ENCODE measurements at places on chromosomes 13 and 19. TPM values are rescaled to one million over a fixed set of nuclear protein-coding genes. Genes with fewer than 3 reads are reported as not detected.

The CASP14 gene
- total RNA-seq: not detected

The VSTM1 gene
- total RNA-seq: not detected

The CDX2 gene
- total RNA-seq: not detected

The SCEL gene
- not detected for total RNA-seq

The MCF2L gene
- total RNA-seq: 59.2 TPM

The TMPRSS9 gene
- not detected for total RNA-seq

The ETV2 gene
- not detected for total RNA-seq

The LGI4 gene
- 0.81 TPM for total RNA-seq

The KLK15 gene
- not detected for total RNA-seq

The GNA15 gene
- total RNA-seq: not detected

The ANGPTL4 gene
- 1.9 TPM for total RNA-seq

The DNAAF3 gene
- total RNA-seq: 12.0 TPM

The CEACAM18 gene
- total RNA-seq: not detected

The ZNF66 gene
- 29.5 TPM for total RNA-seq

The NKPD1 gene
- total RNA-seq: 0.02 TPM

The RNF225 gene
- total RNA-seq: not detected

The PRTN3 gene
- not detected for total RNA-seq

The ZNF536 gene
- total RNA-seq: 0.84 TPM

The RAB4B gene
- total RNA-seq: 12.9 TPM

GRCh38 chr13:36059321-36059720, 71.9 kb downstream of the DCLK1 start:
- H3K4me1 ChIP-seq: no peaks in the 10 kb centered on the region
- no peak overlapping the region for H3K4me3 ChIP-seq
- H3K27me3 ChIP-seq: no peaks in the 10 kb centered on the region
- H3K36me3 ChIP-seq: no peaks in the 10 kb centered on the region

DNA sequence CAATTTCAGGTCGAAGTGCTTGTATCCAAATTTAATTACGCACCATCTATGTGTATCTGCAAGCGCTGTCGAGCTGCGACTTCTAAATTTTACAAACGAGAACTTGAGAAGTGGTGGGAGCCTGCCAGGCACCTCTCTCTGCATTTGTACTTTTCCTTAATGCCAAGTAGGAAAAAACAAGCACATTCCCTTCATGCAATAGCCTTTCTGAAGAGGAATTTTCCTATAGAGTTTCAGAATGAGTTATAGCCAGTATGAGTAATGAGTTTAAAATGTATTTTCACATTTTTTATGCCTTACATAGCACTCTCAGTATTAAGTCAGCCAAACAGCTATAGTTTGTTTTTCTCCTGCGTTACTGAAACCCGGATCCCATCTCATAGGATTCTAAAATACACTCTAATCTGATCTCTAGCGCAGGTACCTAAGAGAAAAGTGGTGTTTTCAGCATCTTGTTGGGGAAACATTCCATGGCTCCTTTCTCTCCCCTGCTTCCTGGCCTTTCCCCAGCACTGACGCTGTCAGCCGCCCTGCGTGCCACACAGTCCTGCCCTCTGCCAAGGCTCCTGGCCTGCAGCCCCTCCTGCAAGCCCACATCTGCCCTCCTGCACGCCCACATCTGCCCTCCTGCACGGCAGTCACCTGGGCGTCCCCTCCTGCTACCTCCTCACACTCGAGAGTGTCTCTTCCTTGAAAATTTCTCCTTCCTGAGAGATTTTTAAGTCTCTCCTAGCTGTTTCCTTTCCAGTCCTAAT, 526.9 kb downstream of the MYO16 start:
- no peaks in the 10 kb centered on the region for H3K36me3 ChIP-seq
- H3K4me3 ChIP-seq: no peak overlapping the region
- H3K27me3 ChIP-seq: no peaks in the 10 kb centered on the region
- peaks cover 26% of the 10 kb centered on the region for H3K4me1 ChIP-seq
- DNase-seq: no peak

DNA sequence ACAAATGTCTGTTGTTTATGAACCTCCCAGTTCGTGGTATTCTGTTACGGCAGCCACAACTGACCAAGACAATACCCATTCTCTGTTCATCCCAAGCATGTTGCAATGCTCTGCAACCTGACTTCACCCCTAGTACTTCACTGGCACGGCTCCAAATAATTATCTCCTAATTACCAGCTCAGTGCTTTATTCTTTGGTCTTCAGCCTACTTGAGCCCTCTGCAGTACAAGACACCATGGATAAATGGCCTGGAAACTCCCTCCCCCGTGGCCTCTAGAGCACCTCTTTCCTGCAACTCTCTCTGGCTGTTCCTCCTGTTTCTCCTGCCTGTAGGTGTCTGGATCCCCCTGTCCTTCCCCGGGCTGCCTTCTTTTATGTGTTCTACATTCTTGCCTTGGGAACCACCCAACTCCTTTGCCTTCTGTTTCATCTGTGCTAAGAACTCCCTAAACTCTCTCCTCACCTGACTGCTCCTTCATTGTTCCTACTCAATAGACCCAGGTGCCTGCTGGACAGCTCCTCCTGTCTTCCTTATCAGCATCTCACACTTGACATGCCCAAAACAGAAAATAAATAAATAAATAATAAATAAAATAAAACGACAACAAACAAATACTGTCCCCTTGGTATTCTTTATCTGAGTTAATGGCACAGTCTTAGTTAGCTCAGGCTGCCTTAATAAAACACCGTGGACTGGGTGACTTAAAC, 200.4 kb upstream of the IPO5 start:
- no peaks in the 10 kb centered on the region for H3K27me3 ChIP-seq
- no peaks in the 10 kb centered on the region for H3K36me3 ChIP-seq
- H3K27ac ChIP-seq: no peak overlapping the region

- H3K4me1 ChIP-seq: peaks cover 12% of the 10 kb centered on the region
- H3K4me3 ChIP-seq: no peak overlapping the region
- H3K36me3 ChIP-seq: no peaks in the 10 kb centered on the region
These were observed 251.5 kb downstream of the ABCC4 start for GRCh38 chr13:95049772-95050171.

DNA sequence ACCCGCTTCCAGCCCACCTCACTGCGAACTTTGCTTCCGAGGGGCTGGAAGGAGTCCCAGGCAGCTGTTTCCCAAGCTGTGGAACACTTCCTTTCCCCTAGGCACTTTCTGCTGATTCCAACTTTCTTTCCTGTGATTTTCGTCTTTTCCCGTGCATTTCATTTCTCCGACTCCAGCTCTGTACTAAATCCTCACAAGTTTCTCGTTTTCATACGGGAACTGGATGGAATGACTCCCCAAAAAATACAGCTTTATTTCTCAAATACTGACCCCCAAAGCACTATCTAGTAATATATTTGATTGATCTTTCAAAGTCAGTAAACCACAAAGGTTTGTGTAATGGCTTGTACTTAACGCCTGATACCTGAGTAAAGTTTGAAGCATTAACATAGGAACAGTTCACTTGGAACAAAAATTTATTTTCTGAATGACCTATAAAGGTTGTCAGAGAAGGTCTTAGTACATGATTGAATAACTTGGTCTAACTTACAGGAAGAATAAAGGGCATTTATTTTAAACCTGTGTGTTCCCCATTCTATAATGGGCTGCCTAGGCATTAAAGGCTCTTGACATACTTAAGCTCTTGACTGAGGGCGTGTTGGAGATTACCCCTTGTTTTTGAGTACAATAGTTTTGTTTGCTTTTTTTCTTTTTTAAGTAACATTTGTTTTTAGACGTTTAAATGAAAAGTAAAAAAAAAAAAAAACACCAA, 1.3 kb upstream of the PCDH9 start:
- peaks cover 36% of the 10 kb centered on the region for H3K27me3 ChIP-seq
- peak; percentile 43 for DNase-seq
- H3K4me1 ChIP-seq: peaks cover 19% of the 10 kb centered on the region
- H3K4me3 ChIP-seq: peak overlapping the region; percentile 56
- H3K36me3 ChIP-seq: no peaks in the 10 kb centered on the region

DNA sequence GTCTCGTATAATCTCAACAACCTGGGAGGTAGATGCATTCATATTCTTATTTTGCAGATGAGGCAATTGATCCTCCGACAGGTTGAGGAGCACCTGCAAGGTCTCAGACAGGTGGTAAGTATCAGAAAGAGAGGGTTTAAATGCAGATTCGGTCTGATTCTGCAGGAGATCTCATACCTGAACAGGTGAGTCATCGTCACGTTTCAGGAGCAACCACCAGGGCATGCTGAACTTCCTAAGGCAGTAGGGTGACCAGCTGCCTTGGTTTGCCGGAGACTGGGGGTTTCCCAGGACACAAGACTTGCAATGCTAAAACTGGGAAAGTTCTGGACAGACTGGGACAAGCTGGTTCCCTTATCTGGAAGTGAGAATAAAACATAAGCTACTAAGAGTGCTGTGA, 68.8 kb upstream of the TSHZ3 start:
- DNase-seq: no peak
- H3K27ac ChIP-seq: no peak overlapping the region
- H3K4me1 ChIP-seq: peaks cover 28% of the 10 kb centered on the region
- no peaks in the 10 kb centered on the region for H3K36me3 ChIP-seq
- H3K4me3 ChIP-seq: no peak overlapping the region

GRCh38 chr13:46097015-46097414, 7.8 kb downstream of the CPB2 start:
- H3K27me3 ChIP-seq: no peaks in the 10 kb centered on the region
- DNase-seq: no peak
- H3K4me3 ChIP-seq: no peak overlapping the region
- no peaks in the 10 kb centered on the region for H3K36me3 ChIP-seq
- H3K27ac ChIP-seq: no peak overlapping the region
- H3K4me1 ChIP-seq: no peaks in the 10 kb centered on the region

- no peak overlapping the region for H3K4me3 ChIP-seq
- no peaks in the 10 kb centered on the region for H3K36me3 ChIP-seq
- no peak overlapping the region for H3K27ac ChIP-seq
- H3K27me3 ChIP-seq: no peaks in the 10 kb centered on the region
These were observed 521.5 kb upstream of the SPRY2 start for GRCh38 chr13:80862456-80862855.

GRCh38 chr19:49574206-49574755, 6.1 kb downstream of the NOSIP start:
- H3K4me3 ChIP-seq: no peak overlapping the region
- H3K27me3 ChIP-seq: no peaks in the 10 kb centered on the region

- no peak overlapping the region for H3K4me3 ChIP-seq
- H3K27ac ChIP-seq: no peak overlapping the region
- peak; percentile 74 for DNase-seq
These were observed 26.5 kb upstream of the LSM14A start for GRCh38 chr19:34145741-34146202.

GRCh38 chr13:95182570-95183265, 118.5 kb downstream of the ABCC4 start:
- no peaks in the 10 kb centered on the region for H3K27me3 ChIP-seq
- no peak overlapping the region for H3K4me3 ChIP-seq
- DNase-seq: no peak
- peaks cover 11% of the 10 kb centered on the region for H3K4me1 ChIP-seq

DNA sequence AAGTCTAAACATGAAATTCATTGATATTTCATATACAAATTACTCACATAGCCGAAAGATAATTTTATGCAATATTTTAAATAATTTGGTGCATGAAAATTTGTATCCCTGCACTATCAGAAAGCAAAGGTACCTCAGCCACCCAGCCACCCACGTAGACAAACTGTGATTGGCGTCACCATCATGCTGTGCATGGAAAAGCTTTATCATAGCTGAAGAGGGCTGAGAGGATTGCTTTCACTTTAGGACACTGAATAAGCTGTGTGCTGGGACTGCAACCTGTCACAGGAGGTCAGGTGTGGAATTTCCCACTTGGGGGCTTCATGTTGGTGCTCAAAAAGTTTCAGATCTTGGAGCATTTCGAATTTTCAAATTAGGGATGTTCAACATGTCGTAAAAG, 96.3 kb downstream of the MYCBP2 start:
- H3K36me3 ChIP-seq: no peaks in the 10 kb centered on the region
- no peak for DNase-seq
- no peak overlapping the region for H3K27ac ChIP-seq
- H3K4me1 ChIP-seq: no peaks in the 10 kb centered on the region
- no peaks in the 10 kb centered on the region for H3K27me3 ChIP-seq

- no peaks in the 10 kb centered on the region for H3K4me1 ChIP-seq
- no peaks in the 10 kb centered on the region for H3K27me3 ChIP-seq
- peak; percentile 87 for DNase-seq
- no peak overlapping the region for H3K4me3 ChIP-seq
These were observed 19.2 kb downstream of the GPX4 start for GRCh38 chr19:1122972-1123363.

DNA sequence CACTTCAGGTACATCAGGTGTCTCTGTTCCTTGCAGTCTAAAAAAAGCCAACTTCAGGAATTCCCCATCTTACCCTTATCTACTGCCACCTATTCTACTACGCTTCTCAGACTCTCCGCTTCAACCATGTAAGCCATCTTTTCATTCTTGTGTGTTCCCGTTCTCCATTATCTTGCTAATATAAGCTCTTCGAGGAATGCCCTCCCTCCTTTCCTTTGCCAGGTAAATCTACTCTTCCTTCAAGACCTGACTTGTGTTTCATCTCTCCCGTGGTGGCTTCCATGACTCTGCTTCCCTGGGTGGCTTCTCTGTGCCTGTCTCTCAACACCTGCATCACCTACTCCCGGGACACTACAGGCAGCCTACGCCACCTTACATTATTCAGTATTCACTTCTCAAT, 42.3 kb upstream of the MEDAG start:
- peak overlapping the region; percentile 3 for H3K4me3 ChIP-seq
- peaks cover 23% of the 10 kb centered on the region for H3K27me3 ChIP-seq
- peaks cover 36% of the 10 kb centered on the region for H3K4me1 ChIP-seq

- no peak overlapping the region for H3K27ac ChIP-seq
- no peaks in the 10 kb centered on the region for H3K36me3 ChIP-seq
- no peaks in the 10 kb centered on the region for H3K4me1 ChIP-seq
- no peaks in the 10 kb centered on the region for H3K27me3 ChIP-seq
These were observed 235.2 kb upstream of the SGCG start for GRCh38 chr13:22945321-22946226.

DNA sequence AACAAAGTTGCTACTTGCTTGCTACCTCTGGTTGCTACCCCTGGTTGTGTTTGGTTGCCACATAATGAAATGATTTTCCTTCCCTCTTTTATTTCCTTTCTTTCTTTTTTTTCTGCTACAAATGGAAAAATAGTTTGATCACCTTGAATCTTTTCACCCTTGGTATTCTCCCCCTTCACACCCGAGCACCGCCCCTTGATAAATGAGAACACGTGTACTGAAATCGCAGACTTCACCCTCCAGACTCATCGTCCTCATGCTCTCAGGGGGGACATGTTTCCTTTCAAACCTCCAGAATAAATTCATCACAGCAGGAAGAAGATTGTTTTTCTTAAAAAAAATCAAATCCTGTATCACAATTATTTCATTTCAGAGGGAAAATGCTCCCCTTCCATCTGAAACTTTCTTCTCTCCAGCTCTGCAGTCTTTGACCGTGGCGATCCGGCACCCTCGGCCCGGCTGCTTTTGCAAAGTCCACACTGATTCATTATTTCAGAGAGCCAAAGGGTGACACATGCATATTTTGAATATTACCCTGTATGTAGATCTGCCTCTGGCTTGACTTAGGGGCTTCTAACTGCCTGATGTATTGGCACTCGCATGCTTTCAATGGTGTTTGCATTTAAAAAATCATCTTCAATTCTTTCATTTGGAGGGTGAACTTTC, 222.6 kb upstream of the MAB21L1 start:
- DNase-seq: no peak
- H3K27ac ChIP-seq: no peak overlapping the region
- H3K36me3 ChIP-seq: no peaks in the 10 kb centered on the region
- no peak overlapping the region for H3K4me3 ChIP-seq

- no peaks in the 10 kb centered on the region for H3K27me3 ChIP-seq
- H3K27ac ChIP-seq: no peak overlapping the region
- DNase-seq: no peak
- H3K4me3 ChIP-seq: no peak overlapping the region
These were observed 395.9 kb downstream of the KCNRG start for GRCh38 chr13:50410921-50411746.

- no peaks in the 10 kb centered on the region for H3K27me3 ChIP-seq
- no peak overlapping the region for H3K27ac ChIP-seq
- no peak overlapping the region for H3K4me3 ChIP-seq
- H3K36me3 ChIP-seq: no peaks in the 10 kb centered on the region
These were observed 154.8 kb downstream of the COG6 start for GRCh38 chr13:39810091-39810877.
